ENCODE measurements at places on chromosomes 3 and 15.

GRCh38 chr15:72940229-72940622 is 112.0 kb upstream of the NEO1 start:
- DNase-seq: no peak

DNA sequence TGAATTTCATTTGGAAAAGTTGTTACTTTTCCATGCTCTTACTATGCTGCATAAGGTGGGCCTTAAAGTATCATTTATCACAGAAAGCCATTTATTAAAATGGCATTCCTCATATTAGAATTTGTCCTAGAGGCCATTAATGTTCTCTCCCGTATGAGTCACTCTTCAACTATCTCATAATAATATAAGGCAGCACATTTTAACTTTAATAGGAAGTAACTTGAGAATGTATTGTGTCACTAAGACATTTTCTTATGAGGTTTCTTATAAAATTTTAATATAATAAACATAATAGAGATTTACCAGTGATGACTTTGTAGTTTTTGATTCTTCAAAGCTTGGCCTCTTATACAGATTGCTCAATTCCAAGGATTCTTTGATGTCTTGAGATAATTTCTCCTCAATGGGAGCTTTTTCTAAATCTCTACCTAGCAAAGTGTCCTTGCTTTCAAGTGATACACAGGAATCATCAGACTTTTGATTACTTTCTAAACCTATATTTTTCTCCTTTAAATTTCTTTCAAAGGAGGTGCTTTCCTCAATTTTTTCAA is 74.7 kb downstream of the ZBBX start:
- DNase-seq: no peak

DNA sequence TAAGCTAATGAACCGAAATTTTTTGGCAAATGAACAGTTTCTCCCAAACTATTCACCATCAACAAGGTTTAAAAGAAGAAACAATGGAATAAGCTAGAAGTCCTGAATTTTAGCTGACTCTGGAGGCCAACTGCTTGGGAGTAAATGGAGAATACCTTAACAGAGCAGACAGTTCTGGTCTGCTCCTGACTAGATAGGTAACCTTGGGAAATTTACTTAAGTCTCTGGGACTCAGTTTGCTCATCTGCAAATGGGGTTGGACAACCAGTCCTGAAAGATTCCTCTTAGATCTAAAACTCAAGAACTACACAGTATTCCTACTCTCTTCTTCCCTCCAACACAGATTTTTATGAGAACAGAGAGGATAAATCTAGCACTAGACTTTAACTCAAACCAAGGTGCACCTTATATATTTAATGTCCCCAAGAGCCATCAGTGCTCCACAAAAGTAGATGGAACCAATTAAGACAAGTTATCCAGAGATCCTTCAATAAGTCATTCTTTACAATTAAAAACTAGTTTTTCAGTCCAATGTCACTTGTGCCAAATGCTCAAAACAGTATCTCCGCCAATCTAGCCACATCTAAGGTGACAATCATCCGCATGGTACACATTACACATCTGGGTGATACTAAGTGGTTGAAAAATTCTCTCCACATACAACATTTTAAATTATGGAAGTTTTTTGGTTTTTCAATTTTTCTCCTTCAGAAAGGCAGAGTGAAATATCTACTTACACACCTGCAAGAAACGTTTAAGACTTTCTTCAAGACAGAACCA is 1.5 kb downstream of the RHOA start:
- no peak for DNase-seq

- DNase-seq: no peak
These were observed 32.0 kb upstream of the FURIN start for GRCh38 chr15:90836296-90836871.
